Sigmoid colon (tissue), 7 donors: ENCODE measurements at places on chromosomes 3 and 15.

- peak; percentile 89 for DNase-seq
Measured at GRCh38 chr15:75454471-75455378, 3.2 kb upstream of the SIN3A start.

DNA sequence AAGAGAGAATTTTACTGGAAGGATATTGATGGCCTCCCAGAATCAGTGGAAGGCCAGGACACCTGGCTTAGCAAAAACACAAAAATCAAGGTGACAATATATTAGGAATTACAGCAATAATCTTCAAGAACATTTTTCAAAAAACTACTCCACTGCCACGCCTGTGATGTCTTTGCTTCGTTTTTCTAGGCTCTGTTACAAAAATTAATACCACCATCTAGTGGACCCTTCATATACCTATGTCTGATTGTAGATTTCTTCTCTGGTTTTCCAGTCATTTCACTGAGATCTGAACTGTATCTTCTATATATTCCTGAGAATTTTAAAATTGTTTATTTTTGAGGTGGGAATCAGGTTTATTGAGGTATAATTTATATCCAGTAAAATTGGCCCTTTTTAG lies 5.6 kb upstream of the SLC33A1 start:
- no peak for DNase-seq

DNA sequence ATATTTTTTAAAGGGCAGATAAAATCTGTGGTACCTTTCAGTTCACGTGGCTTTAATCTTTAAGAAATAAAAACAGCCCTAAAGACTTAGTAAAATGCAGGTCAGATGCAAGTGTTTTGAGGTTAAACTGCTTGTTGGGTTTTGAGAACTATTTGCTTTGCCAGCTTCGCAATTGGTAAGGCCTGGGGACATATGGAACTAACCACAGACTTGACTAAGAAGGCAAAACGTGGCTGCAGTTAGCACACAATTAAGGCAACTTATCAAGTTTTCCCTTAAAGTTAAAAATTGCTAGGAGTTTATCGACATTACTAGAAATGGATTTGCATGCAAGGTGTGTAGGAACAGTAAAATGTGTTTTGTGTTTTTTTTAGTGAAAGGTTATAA lies 206.9 kb downstream of the ZNF385D start:
- DNase-seq: no peak

DNA sequence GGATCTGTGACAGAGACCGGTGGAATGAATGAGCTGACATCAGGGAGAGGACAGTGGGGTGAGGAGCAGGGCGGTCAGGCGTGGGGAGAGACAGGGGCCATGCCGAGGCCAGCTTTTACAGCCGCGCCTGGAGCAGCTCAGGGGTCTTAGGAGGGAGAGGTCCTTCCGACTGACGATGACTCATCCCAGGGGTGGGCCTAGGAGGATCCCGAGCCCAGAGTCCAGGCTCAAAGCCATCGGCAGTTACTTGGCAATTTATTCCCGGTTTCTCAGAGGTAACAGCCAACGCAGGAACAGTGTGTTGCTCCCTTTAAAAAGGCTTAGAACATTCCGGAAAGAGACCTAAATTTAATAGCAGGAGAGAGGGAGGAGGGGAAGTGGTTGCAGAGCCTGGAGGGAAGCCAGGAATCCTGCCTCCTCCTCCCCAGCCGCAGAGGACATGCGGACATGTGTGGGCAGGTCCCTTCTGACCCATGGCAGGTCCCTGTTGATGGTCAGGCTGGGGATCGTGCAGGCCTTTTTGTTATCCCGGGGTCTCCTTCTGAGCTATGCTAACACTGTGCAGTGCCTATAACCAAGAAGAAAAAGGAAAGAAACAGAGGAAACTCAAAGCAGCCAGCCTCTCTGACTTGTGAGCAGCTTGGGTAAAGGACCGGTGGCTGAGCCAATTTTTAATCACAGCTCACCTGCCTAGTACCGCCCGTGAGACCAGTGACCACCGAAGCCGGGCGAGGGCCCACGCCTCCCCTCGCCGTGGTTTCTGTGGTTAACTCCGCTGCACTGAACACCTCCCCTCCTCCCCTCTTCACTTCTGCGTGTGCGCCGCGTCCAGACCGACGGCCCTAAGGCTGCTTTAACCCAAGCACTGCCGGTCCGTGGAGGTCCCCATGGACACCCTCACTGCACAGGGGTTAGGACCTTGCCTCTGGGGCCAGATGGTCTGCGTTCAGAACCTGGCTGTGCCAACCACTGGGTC lies 392.4 kb upstream of the PROK2 start:
- DNase-seq: peak; percentile 78
